Stomach (tissue), 19 donors: ENCODE measurements at places on chromosomes 11 and 22. TPM values are rescaled to one million over a fixed set of nuclear protein-coding genes. Genes with fewer than 3 reads are reported as not detected.

Gene RASL10A
- total RNA-seq = not detected

Gene TRIM48
- total RNA-seq = not detected

Gene TMEM45B
- 5.3 TPM for total RNA-seq

Gene PGA3
- total RNA-seq = 453 TPM

Gene TLCD5
- total RNA-seq = not detected

Gene CENPM
- total RNA-seq = 6.1 TPM

DNA sequence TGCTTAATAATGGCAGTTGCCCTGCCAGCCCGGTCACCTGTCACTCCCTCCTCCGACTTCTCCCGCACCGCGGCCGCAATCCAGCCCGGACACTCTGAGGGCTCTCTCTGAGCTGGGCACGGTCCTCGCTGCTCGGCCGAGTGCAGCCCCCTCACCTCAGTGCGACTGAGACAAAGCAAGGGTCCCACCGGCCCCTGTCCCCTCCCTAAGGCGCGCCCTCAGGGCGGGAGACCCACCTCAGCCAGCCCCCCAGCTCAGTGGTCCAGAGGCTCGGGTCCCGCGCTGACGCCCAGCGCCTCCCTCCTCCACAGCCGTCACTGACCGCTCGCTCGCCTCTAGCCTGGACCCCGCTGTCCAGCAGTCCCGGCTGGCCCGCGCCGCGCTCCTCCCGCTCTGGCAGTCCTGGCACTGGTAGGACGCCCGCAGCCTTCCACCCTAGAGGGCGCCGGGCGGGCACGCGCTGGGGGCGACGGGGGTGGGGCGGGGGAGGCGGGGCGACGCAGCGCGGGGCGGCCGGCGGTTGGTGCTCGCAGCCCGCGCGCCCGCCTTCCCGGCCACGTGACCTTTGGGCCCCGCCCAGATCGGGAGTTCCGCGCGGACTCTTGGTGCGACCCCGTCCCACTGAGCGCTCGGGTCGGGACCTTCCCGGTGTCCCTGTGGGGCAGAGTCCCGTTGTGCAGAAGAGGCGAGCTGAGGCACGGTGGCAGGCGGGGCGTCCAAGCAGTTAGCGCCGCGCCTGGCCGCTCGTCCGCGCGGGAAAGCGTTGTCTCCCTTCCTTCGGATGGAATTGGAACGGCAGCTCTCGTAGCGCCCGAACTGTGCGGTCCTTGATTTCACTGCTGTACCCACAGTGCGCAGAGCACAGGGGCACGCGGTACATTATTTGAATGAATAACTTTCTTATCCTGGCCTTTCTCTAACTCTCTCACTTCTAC, 7.8 kb upstream of the L3MBTL2 start:
- peaks cover 29% of the 10 kb centered on the region for H3K4me1 ChIP-seq
- DNase-seq = peak; percentile 93
- no peaks in the 10 kb centered on the region for H3K27me3 ChIP-seq
- peak overlapping the region; percentile 75 for H3K27ac ChIP-seq

DNA sequence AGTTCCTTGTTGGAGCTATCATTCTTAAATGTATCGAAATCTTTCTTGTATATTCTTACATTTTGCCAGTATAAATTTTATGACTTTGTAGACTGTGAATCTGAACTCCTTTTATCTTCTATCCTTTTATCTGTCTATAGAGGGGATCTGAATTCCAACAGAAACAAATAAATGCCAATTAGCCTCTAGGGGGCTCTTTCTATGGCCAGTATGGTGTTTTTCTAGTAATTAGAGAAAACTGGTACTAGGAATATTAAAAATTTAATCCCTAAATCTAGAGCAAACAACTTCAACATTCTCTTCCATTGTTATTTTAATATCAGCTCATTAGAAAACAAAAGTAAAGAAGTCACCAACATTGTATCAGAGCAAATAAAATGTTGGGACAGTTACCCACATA, 21.5 kb upstream of the CAT start:
- no peak overlapping the region for H3K27ac ChIP-seq
- no peak overlapping the region for H3K4me3 ChIP-seq
- H3K27me3 ChIP-seq = no peaks in the 10 kb centered on the region
- DNase-seq = no peak

- H3K27me3 ChIP-seq = no peaks in the 10 kb centered on the region
- H3K4me3 ChIP-seq = no peak overlapping the region
- no peaks in the 10 kb centered on the region for H3K36me3 ChIP-seq
- H3K27ac ChIP-seq = no peak overlapping the region
Observed at GRCh38 chr22:17334983-17335382, 34.3 kb upstream of the CECR2 start.

- no peaks in the 10 kb centered on the region for H3K36me3 ChIP-seq
- peaks cover 39% of the 10 kb centered on the region for H3K4me1 ChIP-seq
- no peak for DNase-seq
- no peak overlapping the region for H3K4me3 ChIP-seq
Observed at GRCh38 chr11:13679768-13680167, 11.3 kb downstream of the FAR1 start.

GRCh38 chr11:114622858-114623257, 27.3 kb upstream of the NXPE4 start:
- H3K27me3 ChIP-seq = no peaks in the 10 kb centered on the region
- no peak overlapping the region for H3K27ac ChIP-seq
- no peaks in the 10 kb centered on the region for H3K4me1 ChIP-seq

DNA sequence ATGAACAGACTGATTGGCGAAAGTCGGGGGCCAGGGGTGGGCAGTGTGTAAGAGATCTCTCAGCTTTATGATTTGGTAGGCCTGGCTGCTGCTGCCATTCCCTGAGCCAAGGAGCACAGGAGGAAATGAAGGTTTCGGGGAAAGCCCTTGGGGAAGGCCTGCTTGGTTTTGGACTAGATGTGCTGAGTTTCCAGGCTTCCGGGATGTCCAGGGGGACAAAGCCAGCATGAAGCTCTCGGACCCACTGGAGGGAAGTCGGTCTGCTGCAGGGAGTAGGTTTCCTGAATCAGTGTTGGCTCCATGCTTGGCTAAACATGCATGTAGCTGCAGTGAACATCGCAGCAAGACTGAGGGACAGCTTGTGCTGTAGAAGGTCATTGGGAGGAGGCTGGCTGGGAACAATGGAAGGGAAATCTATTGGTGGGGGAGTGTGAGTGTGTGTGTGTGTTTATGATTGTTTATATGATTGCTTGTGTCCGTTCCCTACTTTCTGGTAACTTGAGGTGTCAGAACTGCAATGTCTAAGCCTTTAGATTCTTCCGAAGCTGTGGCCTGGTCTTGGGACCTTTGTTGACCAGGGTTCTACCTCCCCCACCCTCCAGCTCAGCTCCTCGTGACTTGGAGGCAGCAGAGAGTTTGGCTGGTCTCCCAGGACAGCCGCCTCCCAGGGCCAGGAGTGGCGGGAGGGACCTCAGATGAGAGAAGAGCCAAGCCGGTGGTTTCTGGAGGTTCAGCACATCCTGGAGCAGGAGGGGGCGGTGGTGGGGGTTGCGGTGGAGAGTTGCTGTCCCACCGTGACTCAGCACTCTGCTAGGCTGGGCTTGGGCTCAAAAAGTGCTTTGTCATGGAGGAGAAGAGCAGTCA, 4.0 kb upstream of the FTH1 start:
- no peaks in the 10 kb centered on the region for H3K27me3 ChIP-seq
- H3K36me3 ChIP-seq = no peaks in the 10 kb centered on the region
- peak; percentile 96 for DNase-seq
- peak overlapping the region; percentile 100 for H3K27ac ChIP-seq
- H3K4me1 ChIP-seq = peaks cover 80% of the 10 kb centered on the region

DNA sequence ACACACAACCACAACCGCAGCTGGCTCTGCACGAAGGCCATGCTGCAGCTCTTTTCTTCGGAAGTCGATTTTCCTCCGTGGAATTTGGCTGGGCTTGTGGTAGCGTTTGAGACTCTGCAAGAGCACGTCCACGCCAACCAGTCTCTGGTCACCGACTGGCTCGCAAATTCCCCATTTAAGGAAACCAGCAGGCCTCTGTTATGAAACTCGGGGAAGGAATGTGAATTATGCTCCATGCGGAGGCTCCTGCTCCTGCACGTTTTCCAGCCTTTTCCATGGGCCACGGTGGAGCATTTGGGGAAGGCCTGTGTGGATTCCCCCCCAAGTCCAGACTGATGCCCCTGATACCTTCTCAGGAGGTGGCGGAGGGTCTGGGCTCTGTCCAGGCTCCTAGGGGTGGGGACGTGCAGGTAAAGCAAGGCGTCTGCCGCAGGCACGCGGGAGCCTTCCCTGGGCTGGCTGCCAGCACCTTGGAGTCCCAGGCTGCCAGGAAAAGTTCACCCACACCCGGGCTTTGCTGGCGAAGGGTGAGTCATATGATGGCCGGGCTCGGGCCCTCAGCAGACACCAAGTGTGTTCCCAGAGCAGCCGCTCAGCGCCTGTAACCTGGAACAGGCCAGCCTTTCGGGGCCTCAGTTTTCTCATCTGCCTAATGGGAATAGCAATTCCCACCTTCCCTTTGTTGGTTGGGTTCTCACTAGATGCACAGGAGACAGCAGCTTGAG, 41.9 kb downstream of the LRP5 start:
- H3K36me3 ChIP-seq = peaks cover 19% of the 10 kb centered on the region
- peak overlapping the region; percentile 75 for H3K27ac ChIP-seq
- H3K4me1 ChIP-seq = peaks cover 29% of the 10 kb centered on the region
- peak; percentile 87 for DNase-seq
